ENCODE measurements at places on chromosomes 16 and 17. TPM values are rescaled to one million over a fixed set of nuclear protein-coding genes. Genes with fewer than 3 reads are reported as not detected.

The EVPL gene
- total RNA-seq: 14.4 TPM

The ASGR2 gene
- total RNA-seq: not detected

The BCL6B gene
- total RNA-seq: 0.05 TPM

The KCNH4 gene
- total RNA-seq: not detected

The HOXB3 gene
- 8.0 TPM for total RNA-seq

The SALL1 gene
- total RNA-seq: 25.2 TPM

The TMEM132E gene
- total RNA-seq: not detected

The KRTAP4-1 gene
- not detected for total RNA-seq

The SSTR5 gene
- 0.40 TPM for total RNA-seq

The ARHGAP44 gene
- total RNA-seq: 1.3 TPM

The PGAP3 gene
- total RNA-seq: 6.6 TPM

The FBXO39 gene
- not detected for total RNA-seq

The TIMM22 gene
- 18.0 TPM for total RNA-seq

The PRR11 gene
- total RNA-seq: 10.2 TPM

The GOSR1 gene
- 83.4 TPM for total RNA-seq

The FKBP10 gene
- 40.8 TPM for total RNA-seq

The PDPK1 gene
- total RNA-seq: 32.9 TPM

The MYL4 gene
- total RNA-seq: not detected

The AANAT gene
- total RNA-seq: 0.10 TPM

The RCVRN gene
- total RNA-seq: not detected

The NACA2 gene
- not detected for total RNA-seq

The CRYBA1 gene
- total RNA-seq: not detected

The RANGRF gene
- 5.4 TPM for total RNA-seq

The SECTM1 gene
- total RNA-seq: 7.8 TPM

The HOXB2 gene
- 17.4 TPM for total RNA-seq

The KRTAP17-1 gene
- not detected for total RNA-seq

The KRTAP4-6 gene
- not detected for total RNA-seq

The TTYH2 gene
- total RNA-seq: under 0.01 TPM

The TBC1D3K gene
- total RNA-seq: not detected

The EPX gene
- not detected for total RNA-seq

The PPY gene
- not detected for total RNA-seq

The SCNN1B gene
- not detected for total RNA-seq

The SHBG gene
- not detected for total RNA-seq

The PRKAR1A gene
- 322 TPM for total RNA-seq

The MYH2 gene
- not detected for total RNA-seq

The KRT20 gene
- total RNA-seq: not detected

The OVCA2 gene
- 93.4 TPM for total RNA-seq

The CAMKK1 gene
- total RNA-seq: 4.3 TPM

The CHAD gene
- not detected for total RNA-seq

The PGAP6 gene
- total RNA-seq: 87.2 TPM

The KDM6B gene
- 2.8 TPM for total RNA-seq

The YWHAE gene
- 615 TPM for total RNA-seq

The DNASE1L2 gene
- total RNA-seq: 1.1 TPM

The CDC27 gene
- total RNA-seq: 137 TPM

The UMOD gene
- total RNA-seq: not detected

The KRTAP2-2 gene
- total RNA-seq: 0.15 TPM

The AGRP gene
- total RNA-seq: not detected

The FOXF1 gene
- not detected for total RNA-seq

The ARHGDIG gene
- not detected for total RNA-seq

The UBALD2 gene
- total RNA-seq: 2.9 TPM

The COX6A2 gene
- not detected for total RNA-seq

The SLFN13 gene
- total RNA-seq: 9.2 TPM

The HOXB7 gene
- 23.2 TPM for total RNA-seq

The NPIPA8 gene
- not detected for total RNA-seq

The CACNA1H gene
- 1.0 TPM for total RNA-seq

The NOXO1 gene
- total RNA-seq: 0.87 TPM

The TMC7 gene
- 1.1 TPM for total RNA-seq

The MYCBPAP gene
- 0.30 TPM for total RNA-seq

The ASIC2 gene
- 2.1 TPM for total RNA-seq
